ENCODE measurements at places on chromosomes 5 and 9. TPM values are rescaled to one million over a fixed set of nuclear protein-coding genes. Genes with fewer than 3 reads are reported as not detected.

DNA sequence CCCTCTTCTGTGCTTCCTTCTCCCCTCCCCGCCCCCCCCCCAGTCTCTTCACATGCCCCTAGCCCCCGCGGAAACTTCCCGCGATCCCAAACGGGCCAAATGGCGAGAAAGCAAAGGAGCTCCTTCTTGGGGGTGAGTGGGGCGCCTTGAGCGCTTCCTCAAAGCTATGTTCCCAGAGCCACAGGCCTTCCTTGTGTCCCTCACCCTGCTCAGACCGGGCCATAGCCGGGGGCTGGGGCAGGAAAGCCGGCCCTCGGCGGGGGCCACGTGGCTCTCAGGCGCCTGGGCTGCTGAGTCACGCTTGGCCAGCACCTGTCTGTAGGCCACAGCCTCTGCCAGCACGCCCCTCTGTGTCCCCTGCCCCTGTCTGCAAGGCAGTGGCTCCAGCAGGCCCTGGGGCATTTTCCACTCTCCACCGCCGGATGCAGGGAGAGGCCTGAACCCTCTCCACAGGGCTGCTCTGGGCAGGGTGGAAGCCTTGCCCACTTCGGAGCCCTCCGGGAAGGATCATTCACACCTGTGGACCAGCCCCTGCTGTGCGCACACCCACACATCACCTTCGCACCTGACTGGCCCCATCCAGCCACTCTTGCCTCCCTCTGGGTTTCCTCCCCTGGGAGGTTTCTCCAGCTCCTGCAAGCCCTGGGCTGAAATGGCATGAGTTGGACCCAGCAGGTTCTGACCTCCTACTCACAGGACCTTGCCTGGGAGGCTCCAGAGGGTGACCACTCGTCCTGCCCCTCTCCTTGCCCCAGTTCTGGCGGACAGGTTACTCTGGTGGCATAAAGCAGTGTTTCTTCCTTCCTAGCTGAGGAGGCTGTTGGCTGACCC is 1.2 kb upstream of the SQSTM1 start:
- H3K27me3 ChIP-seq: no peaks in the 10 kb centered on the region
- peaks cover 47% of the 10 kb centered on the region for H3K4me1 ChIP-seq
- peak; percentile 94 for DNase-seq

DNA sequence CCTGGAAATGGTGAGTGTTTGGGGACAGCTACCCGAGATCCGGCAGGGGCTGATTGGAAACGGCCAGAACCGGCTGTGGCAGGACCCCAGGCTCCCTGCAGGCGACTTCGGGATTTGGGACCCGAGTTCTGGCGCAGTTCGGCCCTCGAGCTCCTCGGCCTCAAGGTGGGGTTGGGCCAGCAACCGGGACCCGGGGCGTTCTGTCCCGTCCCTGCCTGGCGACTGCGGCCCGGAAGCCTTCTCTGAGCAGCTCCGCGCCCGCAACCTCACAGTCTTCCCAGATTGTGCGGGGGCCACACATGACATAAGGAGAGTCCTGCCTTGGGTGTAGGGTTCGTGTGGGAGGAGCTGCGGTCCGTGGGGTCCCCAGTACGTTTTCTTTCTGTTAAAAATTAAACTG is 23.2 kb upstream of the NEURL1B start:
- no peak overlapping the region for H3K4me3 ChIP-seq
- no peak for DNase-seq
- H3K27ac ChIP-seq: no peak overlapping the region
- H3K36me3 ChIP-seq: no peaks in the 10 kb centered on the region

LURAP1L gene
- total RNA-seq: not detected

GRCh38 chr9:98865284-98865875 is 57.9 kb downstream of the GALNT12 start:
- H3K27ac ChIP-seq: no peak overlapping the region
- no peaks in the 10 kb centered on the region for H3K4me1 ChIP-seq

BTNL8 gene
- 7.3 TPM for total RNA-seq

- no peak for DNase-seq
- no peaks in the 10 kb centered on the region for H3K27me3 ChIP-seq
- no peak overlapping the region for H3K27ac ChIP-seq
- H3K4me1 ChIP-seq: no peaks in the 10 kb centered on the region
These were observed 630.9 kb downstream of the IRX1 start for GRCh38 chr5:4226565-4226964.

GRCh38 chr9:105151686-105151995 is 92.8 kb upstream of the SLC44A1 start:
- H3K4me3 ChIP-seq: no peak overlapping the region
- no peak for DNase-seq
- no peaks in the 10 kb centered on the region for H3K36me3 ChIP-seq
- H3K27me3 ChIP-seq: no peaks in the 10 kb centered on the region
- no peak overlapping the region for H3K27ac ChIP-seq
- H3K4me1 ChIP-seq: 0 out of 2 replicates have a peak, but pooled peaks cover 9% of the 10 kb centered on the region

DNA sequence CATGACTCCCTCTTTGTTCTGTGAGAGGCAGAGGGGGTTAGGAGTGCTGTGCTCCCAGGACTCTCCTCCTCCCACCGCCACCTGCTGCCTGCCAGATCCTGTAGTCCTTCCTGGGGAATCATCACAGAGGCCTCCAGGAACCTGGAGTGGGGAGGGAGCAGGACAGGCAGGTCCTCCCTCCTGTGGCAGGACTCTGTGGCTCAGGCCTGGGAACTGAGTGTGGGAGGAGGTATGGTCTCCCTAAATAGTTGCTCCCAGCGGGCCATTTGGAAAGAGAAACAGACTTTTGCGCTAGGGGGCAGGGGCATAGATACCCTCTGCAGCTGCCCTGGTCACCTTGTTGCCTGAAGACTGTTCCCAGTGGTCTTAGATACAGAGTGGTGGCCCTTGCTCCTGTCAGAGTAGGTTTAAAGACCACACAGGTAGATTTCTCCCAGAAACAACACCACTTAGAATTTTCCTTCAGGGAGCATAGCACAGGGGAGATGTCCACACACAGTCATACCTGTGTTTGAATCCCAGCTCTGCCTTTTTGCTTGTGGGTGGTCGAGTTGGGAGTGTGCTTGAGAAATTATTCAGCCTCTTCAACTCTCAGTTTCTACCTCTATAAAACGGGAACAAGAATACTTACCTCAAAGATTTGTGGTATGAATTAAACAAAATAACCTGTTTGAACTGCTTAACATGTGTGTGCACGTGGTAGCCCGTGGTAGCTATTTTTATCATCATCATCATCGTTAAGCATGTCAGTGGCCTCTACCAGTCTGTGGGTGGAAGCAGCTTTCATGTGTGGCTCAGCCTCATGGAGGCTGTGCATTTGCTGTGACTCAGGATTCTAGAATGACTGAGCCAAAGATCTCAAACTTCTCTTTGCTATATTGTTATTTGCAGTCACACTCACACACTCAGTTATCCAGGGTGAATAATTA is 55.8 kb downstream of the SLC22A5 start:
- H3K36me3 ChIP-seq: no peaks in the 10 kb centered on the region
- peaks cover 54% of the 10 kb centered on the region for H3K4me1 ChIP-seq
- no peak overlapping the region for H3K27ac ChIP-seq
- no peak overlapping the region for H3K4me3 ChIP-seq
- no peak for DNase-seq

HTR1A gene
- not detected for total RNA-seq

GRCh38 chr9:3479514-3480352 is 46.1 kb downstream of the RFX3 start:
- H3K27me3 ChIP-seq: no peaks in the 10 kb centered on the region
- no peak overlapping the region for H3K4me3 ChIP-seq
- H3K4me1 ChIP-seq: no peaks in the 10 kb centered on the region
